Naive thymus-derived CD4-positive, alpha-beta T cell (primary cell): ENCODE measurements at places on chromosomes 16 and 17. TPM values are rescaled to one million over a fixed set of nuclear protein-coding genes. Genes with fewer than 3 reads are reported as not detected.

GRCh38 chr16:10994571-10994970 is 50.2 kb downstream of the CLEC16A start:
- DNase-seq: no peak

GRCh38 chr17:72862276-72862999 is 230.1 kb downstream of the SLC39A11 start:
- DNase-seq: no peak

GRCh38 chr17:606508-607250 is 108.0 kb downstream of the VPS53 start:
- DNase-seq: no peak

DNA sequence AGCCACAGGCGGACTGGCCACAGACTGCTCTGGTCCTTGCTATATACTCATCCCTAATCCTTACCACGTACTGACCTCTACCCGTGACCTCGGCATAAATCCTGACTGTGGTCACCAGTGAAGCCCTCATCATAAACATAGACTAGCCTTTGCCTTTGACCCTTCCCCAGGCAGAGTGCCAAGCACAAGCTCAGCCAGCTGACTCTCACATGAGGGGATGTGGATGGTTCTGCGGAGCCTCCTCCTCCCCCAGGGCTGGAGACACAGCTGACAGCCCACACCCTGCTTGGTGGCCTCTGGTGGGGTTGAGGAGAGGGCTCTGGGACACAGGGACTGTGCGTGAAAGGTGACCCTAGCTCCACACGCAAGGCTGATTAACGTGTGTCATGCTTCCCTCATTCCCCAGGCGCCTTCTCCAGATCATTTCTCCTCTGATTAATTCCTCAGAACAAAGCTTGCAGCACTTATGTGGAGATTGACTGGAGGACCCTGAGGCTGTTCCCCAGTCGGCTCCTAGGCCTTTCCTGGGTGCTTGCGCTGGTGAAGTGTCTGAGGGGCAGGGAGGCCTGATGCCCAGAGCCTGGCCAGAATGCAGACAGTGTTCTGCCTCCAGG is 241.5 kb upstream of the NLRP1 start:
- DNase-seq: no peak

DNA sequence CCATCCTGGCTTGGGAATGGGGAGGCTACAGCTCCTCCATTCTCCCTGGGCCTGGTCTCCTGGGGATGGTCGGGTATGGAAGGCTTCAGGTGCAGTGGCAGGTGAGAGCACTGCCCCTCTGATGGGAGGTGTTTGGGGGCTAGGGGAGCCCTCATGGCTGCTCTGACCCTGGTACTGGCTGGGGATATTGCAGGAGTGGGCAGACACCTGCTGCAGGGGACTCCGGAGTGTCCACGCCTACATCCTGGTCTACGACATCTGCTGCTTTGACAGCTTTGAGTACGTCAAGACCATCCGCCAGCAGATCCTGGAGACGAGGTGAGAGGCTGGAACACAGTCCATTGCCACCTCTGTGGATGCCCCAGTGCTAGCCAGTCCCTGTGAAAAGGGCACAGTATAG is 8.8 kb downstream of the RASL10B start:
- no peak for DNase-seq

DNA sequence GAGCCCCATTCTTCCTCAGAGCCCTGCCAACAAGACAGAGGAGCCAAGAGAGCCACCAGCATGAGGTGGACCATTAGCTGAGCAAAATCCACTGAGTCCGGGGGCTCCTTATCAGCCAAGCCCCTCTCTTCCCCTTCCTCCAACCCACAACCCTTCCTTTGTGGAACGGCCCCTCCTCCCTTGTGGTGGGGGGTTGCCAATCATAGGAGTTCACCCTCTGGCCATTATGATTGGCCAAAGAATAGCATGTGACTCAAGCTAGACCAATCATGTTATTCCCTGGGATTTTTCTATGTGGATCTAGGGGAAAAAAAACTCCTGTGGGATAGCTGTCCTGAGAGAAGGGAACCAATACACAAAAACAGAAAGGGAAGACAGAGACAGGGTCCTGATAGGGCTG is 120.5 kb downstream of the C16orf95 start:
- DNase-seq: no peak

DNA sequence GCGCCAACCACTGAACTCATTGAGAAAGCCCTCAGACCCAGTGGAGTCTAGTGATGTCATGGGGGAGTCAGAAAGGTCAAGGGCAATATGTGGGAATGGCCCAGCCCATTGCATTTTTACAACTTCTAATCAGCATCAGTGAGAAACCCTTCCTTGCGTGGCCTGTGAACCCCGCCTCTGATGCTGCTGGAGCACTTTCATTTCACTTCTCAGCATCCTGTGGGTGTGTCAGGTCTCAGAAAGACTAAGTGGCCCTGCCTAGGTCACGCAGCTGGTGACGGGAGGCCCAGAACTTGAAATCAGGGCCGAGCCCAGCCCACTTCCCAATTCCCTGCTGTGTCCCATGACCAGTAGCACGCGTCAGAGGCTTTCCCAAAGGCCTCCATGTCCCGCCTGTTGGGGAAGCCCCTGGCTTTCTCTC is 6.1 kb downstream of the DNAI2 start:
- DNase-seq: peak; percentile 53

DNA sequence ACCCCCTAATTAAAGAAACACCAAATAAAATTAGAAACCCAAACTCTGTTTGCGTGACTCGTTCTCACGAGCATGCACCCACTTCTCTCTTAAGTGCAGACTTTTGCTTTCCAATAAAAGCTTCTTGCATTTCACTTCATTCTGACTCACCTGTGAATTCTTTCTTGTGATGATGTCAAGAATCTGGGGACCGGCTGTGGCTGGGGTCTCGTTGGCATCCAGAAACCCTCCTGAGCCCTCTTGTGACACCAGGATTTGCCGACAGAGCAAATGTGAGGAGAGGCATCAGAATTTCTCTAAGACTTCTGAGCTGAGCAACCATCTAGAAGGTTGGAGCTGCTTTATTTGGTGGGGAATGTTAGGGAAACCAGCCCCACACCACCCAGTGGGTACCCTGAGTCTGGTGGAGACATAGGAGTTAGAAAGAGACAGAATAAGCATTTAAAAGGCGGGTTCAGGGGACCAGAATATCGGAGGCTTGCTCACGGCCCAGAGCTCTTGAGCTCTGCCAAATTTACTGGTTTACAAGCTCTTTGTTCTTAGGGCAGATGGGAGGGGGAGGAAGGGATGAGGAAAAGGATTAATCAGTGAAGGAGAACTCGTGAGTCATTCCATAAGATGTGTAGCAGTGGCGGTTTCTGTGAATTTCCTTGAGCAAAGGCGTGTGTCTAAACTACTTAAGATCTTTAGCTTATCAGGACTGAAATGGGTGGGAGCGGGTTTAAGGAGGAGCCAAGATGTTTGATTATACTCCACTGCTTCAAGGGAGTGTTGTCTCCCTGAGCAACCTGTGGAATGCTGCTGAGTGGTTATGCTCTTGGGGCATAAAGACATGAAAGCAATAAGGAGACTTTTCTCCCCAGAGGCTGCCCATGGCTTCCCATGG is 24.2 kb upstream of the TMC5 start:
- no peak for DNase-seq

- peak; percentile 69 for DNase-seq
These were observed at the start of gene DOK4 for GRCh38 chr16:57485916-57486857. DOK4 (minus strand) TSS chr16:57486493; CDS start chr16:57479507, 6,986 bp downstream.

GRCh38 chr16:85898521-85899442 is at the start of gene IRF8:
IRF8 (plus strand) TSS chr16:85899162; CDS start chr16:85903016, 3,854 bp downstream.
- DNase-seq: peak; percentile 63

The ZG16 gene
- polyA plus RNA-seq: not detected

The CFAP97D1 gene
- not detected for polyA plus RNA-seq

The HAS3 gene
- not detected for polyA plus RNA-seq

The RASL10B gene
- 0.14 TPM for polyA plus RNA-seq

The SP6 gene
- 0.05 TPM for polyA plus RNA-seq

The PIGS gene
- 53.5 TPM for polyA plus RNA-seq

The ZSCAN10 gene
- polyA plus RNA-seq: 0.35 TPM

The DNAH3 gene
- polyA plus RNA-seq: not detected
